ENCODE measurements at places on chromosomes 13 and 19.

GRCh38 chr19:40692212-40692551 is 1.7 kb upstream of the NUMBL start:
- no peak for DNase-seq

DNA sequence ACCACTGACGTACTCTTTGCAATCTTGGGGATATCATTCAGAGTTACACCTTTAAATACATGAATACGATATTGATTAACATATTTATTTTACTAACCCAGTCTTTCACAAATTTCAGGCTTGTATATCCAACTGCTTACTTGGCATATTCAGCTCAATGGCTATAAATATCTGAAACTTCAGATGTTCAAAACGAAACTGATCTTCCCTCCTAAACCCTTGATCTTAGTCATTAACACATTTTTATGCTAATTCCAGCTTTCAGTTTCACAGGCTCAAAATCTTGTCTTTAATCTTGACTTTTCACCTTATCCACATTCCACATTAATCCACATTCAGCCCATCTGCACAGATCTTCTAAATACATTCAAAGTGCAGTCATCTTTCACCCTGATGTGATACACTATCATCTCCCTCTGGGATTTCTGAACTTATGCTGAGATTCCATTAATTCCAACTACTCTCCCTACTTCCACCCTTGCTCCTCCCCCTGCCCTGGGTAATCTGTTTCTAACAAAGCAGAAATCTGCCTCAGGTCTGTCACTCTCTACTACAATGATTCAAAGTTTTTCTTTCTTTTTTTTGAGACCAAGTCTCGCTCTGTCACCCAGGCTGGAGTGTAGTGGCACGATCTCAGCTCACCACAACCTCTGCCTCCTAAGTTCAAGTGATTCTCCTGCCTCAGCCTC is 387.2 kb downstream of the GPC5 start:
- DNase-seq, result no peak

- DNase-seq, result no peak
Observed at GRCh38 chr19:41222240-41222639, 3.2 kb downstream of the AXL start.

DNA sequence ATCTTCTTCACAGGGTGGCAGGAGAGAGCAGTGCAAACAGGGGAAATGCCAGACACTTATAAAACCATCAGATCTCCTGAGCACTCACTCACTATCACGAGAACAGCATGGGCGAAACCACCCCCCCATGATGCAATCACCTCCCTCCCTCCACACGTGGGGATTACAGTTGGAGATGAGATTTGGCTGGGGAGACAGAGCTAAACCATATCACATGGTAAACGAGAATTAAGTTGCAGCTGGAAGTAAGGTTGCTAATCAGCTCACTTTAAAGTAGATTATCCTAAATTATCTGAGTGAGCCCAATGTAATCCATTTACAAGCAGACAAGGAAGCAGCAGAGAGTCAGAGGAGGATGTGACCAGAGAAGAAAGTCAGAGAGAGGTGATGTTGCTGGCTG is 102.2 kb upstream of the IPO5 start:
- DNase-seq, result no peak

GRCh38 chr19:1069009-1069779 is 2.2 kb downstream of the ARHGAP45 start:
- DNase-seq, result no peak

DNA sequence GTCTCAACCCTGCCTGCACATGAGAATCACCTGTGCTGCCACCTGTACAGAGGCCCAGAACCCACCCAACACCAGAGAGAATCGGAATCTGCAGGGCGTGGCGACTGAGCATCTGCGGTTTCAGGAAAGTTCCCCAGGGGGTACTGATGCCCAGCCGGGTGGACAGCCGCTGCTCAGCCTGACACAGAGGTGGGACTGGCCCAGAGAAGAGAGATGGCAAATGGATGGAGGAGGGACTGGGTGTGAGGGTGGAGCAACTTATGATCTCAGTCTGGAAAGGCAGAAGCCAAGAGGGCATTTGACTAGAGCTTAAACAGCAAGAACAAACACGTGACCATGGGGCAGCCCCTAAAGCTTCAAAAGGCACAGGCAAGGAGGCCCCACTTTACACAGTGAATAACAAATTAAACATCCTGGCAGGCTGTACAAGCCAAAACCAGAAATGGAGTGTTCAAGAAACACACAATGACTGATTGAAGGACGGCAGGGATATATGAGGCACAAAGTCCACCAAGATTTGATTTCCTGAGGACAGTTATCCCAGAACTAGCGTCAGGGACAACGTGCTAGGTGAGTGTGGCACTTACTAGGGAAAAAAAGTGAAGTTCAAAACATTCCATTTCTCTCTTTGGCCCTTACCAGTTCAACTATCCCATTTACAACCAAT is 3.1 kb downstream of the RANBP3 start:
- no peak for DNase-seq

DNA sequence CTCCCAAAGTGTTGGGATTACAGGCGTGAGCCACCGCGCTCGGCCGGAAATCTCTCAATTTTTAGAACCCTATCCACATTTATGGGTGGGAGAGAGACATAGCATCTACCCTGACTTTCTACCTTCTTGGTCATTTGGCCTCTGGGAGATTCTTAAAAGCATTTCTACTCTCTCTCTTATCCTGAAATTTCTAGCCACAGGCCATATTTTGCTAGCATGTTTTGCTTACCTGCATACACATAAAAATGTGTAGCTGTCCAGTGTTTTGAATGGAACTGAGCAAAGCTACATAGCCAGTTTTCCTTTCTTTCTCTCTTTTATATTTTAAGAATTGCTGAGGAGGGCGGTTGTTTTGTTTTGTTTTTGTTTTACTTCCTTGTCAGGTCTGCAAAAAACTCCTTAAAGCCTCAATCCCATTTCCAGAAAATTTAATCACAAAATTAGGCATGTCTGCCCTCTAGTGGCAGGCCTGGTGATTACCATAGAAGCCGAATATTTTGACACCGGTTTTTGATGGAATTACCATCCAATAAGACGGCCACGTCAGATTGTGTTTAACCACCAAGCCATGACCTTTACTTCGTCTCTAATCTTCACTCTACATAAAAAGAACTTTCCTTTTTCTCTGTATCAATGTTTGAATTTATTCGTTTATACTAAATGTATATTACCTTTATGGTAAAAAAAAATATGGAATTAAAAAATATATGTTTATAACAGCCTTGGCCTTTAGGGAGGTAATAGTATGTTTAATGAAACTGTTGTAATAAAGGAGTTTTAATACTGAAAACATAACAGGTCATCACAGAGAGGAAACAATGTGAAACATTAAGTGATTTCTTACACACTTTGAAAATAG is 34.4 kb upstream of the OXGR1 start:
- peak; percentile 56 for DNase-seq

- no peak for DNase-seq
Observed at GRCh38 chr13:48252176-48252575, 19.2 kb downstream of the ITM2B start.

GRCh38 chr13:48985756-48986155 is 10.0 kb downstream of the FNDC3A start:
- peak; percentile 27 for DNase-seq

DNA sequence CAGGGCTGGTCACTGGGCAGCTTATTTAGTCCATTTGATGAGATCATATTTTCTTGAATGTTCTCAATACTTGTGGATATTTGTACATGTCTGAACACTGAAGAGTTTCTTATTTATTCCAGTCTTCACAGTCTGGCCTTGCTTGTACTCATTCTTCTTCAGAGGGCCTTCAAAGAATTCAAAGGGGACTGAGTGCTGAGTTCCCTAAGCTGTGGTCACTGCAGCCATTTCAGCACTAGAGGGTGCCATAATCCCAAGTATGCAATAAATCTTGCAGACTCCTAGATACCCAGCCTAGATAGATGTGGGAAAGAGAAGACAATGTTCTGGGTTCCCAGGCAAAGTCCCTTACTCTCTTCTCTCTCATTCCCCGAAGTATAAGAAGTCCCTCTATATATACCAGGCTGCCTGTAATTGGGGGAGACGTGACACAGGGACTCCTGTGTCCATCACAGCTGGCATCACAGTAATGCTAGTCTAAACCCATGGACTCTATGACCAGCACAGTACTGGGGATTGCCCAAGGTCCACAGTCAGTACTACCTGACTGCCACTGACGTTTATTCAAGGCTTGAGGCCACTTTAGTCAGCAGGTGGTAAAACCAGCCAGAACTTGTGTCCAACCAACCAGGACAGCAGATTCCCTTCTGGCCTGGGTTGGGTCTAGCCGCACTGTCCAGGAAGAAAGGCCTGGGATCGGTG is 8.9 kb upstream of the VN1R1 start:
- DNase-seq, result no peak

DNA sequence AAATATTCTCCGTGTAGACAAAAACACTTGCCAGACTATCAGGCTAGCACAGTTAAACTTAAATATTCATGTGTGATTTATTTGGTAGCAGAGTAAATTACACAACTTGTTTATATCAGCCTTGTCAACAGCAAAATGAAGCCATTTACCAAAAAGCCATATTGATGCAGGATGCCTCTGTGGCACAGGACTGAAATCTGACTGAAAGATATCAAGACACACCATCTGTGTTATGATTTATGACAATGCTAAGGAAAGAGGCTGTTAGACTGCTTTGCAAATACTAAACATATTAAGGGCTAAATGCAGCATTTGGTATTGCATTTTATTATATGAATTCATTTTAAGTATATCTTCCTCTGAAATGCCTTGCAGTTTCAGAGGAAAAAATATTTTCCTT is 44.8 kb upstream of the FNDC3A start:
- DNase-seq, result no peak

GRCh38 chr19:48617146-48617937 is 1.6 kb downstream of the RPL18 start:
- no peak for DNase-seq

- DNase-seq, result no peak
Observed at GRCh38 chr19:18185538-18185937, 7.5 kb upstream of the MPV17L2 start.

DNA sequence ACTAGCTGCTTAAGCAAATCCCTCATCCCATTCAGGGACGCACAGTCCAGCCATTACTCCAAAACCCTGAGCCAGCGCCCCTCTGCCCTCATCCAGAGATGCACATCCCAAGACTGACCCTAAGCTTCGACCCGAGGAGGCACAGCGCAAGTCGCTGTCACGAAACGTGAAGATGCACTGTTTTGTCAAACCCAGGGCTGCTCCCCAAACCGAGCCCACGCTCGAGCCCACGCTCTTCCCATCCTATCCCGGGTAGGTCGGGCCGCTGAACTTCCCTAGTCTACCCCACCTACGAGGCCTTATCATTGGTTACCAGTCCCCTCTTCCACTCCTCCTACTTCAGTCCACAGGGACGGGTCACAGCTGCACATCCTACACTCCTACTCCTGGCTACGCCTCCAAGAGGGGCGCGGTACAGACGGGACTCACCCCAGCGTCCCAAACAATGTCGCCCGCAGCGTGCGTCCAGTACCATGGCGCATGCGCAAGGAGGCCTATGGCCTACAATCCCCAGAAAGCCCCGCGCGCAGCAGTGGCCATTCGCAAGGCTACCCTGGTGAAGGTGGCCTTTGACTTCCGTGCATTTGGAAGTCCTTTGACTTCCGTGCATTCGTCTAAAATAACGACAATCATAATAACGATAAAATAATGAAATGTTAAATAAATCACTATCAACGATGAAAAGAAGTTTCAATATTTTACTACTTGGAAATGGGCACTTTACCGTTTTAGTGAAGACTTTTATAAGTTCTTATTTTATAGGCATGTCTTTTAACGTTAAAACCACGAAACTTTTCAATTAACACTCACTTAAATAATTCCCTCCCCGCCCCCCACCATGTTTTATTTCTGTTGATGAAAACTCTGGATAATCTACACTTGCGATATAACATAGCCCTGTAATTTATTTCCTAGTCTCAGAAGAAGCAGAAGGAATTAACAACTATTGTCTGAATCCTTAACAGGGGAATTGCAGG is at the start of gene ZNF285:
TSS of gene ZNF285 (minus strand) at position 470 of the 977 bp plus-strand sequence. CDS start 4,395 bp downstream, outside the sequence.
- peak; percentile 93 for DNase-seq

DNA sequence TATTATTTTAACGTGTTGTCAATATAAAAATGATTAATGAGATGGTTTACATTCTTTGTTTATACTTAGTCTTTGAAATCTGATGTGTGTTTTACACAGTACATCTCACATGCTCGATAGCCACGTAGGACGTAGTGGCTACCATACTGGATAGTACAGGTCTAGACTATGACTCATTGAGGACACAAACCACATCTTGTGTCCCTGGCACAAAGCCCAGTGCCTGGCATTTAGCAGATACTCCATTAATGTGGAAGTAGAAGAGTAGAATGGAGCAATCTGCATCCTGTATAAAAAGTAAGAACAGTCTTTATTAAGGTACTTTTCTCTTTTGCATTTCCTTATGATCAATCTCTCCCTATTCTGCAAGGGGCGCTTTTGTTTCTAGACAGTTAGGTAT is 49.0 kb upstream of the FRY start:
- no peak for DNase-seq

GRCh38 chr13:59346999-59347723 is 816.6 kb downstream of the DIAPH3 start:
- peak; percentile 51 for DNase-seq

- no peak for DNase-seq
Observed at GRCh38 chr19:39413911-39414608, 1.6 kb downstream of the PLEKHG2 start.

DNA sequence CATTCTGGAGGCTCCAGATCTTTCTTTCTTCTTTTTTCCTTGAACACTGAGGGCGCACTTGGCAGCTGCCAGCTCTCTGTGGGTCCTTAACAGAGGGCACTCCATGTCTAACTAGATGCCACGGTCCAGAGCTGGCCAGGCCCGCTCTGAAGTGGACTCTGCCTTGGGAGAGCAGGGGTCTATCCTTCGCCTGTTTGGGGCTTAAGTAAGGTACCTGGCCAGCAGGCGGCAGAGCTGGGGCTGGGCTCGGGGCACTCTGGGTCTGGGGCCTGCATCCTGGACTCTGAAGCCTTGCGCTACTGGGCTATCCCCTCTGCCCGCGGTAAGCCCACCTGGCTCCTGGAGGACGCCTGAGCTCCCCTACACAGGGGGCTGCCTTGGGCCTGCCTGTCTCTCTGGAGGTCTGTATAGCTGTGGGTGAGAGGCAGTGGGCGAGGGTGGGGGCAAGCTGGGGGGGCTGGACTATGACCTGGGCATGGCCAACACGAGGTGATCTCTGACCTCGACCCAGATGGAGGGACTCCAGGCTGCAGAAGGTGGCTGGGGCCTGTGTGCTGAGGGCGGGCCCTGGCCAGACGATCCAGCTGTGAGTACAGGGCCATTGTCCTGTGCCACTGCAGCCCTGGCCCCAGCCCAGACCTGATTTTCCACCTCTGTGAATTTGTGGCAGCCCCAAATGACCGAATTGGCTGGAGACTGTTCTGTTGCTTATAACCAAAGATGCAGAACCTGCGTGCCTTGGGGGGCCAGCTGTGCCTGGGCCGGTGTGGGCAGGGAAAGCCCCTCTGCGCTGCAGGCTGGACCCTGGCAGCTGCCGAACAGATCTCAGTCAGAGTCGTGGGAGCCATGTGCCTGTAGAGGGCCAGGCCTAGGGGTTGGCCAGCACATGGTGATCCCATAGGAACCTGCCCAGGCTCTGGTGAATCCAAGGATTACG is 26.5 kb downstream of the CEBPG start:
- no peak for DNase-seq

DNA sequence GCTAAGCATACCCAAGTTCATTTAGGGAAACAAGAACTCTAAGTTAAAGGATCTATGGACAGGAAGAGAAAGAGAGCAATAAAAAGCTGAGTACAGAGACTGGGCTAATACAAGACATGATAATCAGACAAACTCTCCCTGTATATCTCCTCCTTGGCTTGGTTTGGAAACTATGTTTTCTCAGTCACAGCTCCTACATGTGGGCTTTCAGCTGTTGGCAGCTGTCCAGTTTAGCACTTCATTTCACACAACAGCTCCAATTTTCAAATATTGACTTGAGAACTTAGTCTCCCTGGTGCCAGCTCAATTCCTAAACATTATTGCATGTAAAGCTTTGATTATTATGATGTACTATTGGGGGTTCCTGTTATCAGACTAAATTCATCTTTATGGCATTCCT is 222.8 kb upstream of the OBI1 start:
- no peak for DNase-seq

Measured in right renal cortex interstitium (tissue), 3 donors.